NCI-H2171 (cell line): ENCODE measurements at places on chromosomes 4 and X.

- DNase-seq = no peak
These were observed 1470.6 kb downstream of the PCDH19 start for GRCh38 chrX:98939456-98939855.

- DNase-seq = no peak
These were observed 30.2 kb downstream of the BEND4 start for GRCh38 chr4:42122237-42122636.

- DNase-seq = no peak
These were observed 24.3 kb downstream of the SMIM20 start for GRCh38 chr4:25938366-25938765.

DNA sequence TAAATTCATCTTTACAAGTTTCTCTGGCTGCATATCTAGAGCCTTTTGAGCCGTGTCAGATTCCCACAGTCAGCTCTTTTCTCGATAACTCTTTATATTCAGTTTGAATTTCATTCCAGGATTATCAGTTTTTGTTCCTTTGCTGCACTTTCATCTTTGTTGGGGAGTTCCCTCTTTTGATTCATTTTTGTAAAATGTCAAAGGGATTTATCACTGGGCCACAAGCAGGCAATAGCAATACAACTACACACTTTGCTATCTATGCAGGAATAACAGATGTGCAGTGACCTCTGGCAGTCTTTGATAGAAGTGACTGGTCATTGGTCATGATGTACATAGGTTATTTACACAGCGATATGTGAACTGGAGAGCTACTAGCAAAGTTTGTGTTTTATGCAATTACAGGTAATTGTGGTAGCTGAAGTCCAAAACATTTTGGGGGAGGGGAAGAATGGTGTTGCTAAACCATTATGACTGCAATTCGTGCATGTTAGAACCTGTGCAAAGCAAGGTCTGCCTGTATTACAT is 43.8 kb downstream of the HPGDS start:
- no peak for DNase-seq

GRCh38 chr4:3704669-3705068 is 61.5 kb upstream of the ADRA2C start:
- no peak for DNase-seq

- no peak for DNase-seq
These were observed 95.6 kb downstream of the RRAGB start for GRCh38 chrX:55813150-55813549.

DNA sequence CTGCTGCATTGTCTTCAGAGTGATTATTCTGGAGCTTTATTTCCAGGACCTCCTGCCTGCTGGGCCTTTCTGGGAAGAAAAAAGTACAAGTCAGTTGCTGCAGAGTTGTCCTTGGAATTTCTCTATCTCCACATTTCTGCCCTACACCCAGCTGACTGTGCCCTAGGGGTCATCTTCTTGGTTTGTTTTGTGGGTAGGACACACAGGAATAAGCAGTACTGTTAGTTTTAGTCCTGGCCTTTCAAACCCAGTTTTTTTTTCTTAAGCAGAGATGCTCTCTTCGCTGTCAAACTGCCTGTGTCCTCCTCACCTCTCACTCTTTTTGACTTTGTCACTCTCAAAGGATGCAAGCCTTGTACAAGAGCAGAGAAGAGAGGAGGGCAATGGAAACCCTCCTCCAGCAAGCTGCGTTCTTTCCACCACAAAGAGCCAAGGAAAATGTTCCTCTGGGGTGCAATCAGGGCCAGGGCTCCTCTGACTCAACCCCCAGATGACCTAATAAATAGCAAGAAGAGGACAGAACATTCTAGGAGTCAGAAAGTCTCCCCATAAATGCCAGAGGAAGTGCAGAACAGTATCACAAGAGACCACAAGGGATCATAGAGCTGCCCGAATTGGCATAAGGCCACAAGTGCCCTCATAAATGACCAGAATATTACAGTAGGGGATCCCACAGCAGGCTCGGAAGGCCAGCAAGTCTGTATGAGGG is 186.2 kb downstream of the RCHY1 start:
- no peak for DNase-seq

- DNase-seq = no peak
These were observed 458.1 kb downstream of the STIM2 start for GRCh38 chr4:27318740-27319139.

- no peak for DNase-seq
These were observed 236.2 kb upstream of the NUDT6 start for GRCh38 chr4:123158576-123158975.

GRCh38 chrX:155094468-155095061 is 23.3 kb downstream of the BRCC3 start:
- DNase-seq = peak; percentile 6

- DNase-seq = no peak
These were observed 190.4 kb downstream of the AR start for GRCh38 chrX:67734111-67734753.

GRCh38 chrX:108245462-108245861 is 153.9 kb downstream of the ATG4A start:
- DNase-seq = no peak

DNA sequence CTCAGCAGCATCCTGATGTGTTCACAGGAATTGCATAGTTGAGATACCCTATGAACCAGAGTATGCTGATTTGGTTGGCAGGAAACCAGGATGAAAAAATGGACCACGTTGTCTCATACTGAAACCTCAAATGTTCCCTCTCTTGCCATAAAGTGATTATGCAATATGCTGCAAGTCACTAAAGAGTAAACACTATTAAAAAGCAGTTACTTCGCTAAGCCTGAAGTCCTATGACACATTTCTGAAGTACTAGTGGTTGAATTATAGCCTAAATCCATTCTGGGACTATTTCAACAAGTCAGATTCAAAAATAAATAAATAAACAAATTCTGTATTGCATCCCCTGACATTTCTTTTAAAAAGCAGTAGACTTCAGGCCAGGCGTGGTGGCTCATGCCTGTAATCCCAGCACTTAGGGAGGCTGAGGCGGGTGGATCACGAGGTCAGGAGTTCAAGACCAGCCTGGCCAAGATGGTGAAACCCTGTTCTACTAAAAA is 106.0 kb upstream of the NAP1L5 start:
- no peak for DNase-seq

DNA sequence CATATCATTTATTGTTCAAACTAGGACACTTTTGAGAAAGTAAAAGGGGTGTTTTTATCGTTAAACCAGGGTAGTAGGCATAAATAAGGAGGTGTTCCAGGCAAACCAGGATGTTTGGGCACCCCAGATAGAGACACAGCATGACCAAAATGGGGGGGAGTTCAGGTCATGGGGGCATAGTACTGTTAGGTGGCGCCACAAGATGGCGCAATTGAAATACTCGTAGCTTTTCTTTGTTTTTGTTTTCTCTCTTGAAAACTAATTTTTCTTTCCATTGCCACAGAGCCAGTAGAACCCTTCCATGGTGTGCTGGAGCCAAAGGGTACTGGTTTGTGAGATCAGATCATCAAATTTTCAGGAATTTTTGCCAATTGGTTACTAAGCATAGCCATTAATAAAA is 283.4 kb downstream of the BCOR start:
- DNase-seq = no peak

GRCh38 chr4:58807843-58808615 is 1697.8 kb upstream of the IGFBP7 start:
- DNase-seq = no peak

DNA sequence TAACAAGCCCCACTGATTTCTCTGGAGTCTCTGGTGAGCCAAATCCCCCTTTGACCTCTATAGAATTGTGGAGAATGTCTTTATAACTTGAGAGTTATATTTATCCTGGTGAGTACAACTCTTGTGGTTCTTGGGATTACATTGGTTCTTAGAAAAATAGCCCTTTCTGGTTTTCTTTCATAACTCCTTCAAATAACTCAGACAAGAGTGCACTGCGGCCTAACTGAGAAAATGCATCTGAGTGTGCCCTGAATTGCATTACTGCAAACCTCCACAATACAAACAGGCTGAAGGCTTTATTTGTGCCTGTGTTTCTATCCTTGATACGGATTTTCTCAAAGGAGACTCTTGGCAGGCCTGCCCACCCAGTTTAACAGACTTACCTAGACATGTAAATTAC is 2.7 kb downstream of the BEX3 start:
- DNase-seq = no peak

- DNase-seq = no peak
These were observed 91.4 kb downstream of the BCOR start for GRCh38 chrX:40006106-40007017.

DNA sequence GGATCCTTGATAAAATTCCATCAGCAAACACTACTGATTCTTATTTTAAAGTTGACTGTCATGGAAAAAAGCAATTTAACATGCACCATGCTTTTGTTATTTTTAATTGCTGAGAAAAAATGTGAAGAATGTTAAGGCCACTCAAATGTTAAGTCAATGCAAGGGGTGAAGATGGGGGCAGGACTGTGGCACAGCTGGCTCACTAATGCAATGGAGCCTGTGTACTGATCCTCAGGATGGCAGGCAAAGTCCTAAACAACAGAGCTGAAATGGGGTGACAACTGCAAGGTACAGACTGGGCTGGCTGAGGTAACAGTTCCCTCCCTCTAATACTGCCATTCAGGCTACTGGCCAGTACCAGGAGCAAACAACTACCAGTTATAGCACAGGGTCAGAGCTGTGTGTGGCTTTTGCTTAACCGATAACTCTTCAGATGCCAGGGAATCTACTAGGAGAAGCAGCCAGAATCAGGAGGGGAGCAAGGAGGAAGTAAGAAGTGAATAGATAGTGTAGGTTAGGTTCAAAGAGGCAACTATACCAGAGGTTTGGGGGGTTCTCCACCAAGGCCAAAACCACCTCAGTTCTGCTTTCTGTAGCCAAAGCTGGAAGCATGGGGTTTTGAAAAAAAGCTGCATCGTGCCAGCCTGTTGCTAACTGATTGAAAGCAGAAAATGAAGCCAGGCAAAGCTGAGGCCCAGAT is 372.6 kb downstream of the OPHN1 start:
- no peak for DNase-seq
